Naive thymus-derived CD4-positive, alpha-beta T cell (primary cell): ENCODE measurements at places on chromosomes 5 and 9.
A peak's percentile ranks its signal among the peaks of the same experiment; 100 is the strongest.

DNA sequence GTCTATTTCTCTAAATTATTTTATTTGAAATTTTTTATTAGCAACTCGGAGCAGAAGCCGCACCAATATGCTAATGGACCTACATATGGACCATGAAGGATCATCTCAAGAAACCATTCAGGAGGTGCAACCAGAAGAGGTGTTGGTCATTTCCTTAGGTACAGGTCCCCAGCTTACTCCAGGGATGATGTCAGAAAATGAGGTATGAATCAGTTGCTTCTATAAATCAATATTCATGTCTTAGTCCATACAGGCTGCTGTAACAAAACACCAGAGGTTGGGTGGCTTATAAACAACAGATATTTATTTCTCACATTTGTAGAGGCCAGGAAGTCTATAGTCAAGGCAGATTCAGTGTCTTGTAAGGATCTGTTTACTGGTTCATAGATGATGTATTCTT is 50.8 kb downstream of the GAPVD1 start:
- DNase-seq = no peak

GRCh38 chr5:17189381-17190036 is 27.9 kb upstream of the BASP1 start:
- DNase-seq = peak; percentile 24

DNA sequence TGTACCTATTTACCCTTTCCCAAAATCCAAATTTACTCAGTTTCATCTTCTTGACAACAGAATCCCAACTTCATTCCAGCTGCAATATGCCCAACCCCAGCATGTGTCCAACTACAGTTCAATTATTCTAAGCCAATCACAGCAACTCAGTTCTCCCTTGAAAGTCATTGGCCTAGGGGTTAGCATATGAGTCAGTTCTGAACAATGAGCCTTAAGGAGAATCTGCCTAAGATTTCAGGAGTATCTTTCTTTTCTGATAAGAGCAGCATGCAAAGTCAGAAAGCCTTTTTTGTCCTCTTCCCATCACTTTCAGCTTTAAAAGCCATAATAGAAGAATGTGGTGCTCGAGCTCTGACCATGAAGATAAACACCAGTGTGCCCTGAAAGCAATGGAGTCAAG is 44.4 kb upstream of the RASGRF2 start:
- no peak for DNase-seq

DNA sequence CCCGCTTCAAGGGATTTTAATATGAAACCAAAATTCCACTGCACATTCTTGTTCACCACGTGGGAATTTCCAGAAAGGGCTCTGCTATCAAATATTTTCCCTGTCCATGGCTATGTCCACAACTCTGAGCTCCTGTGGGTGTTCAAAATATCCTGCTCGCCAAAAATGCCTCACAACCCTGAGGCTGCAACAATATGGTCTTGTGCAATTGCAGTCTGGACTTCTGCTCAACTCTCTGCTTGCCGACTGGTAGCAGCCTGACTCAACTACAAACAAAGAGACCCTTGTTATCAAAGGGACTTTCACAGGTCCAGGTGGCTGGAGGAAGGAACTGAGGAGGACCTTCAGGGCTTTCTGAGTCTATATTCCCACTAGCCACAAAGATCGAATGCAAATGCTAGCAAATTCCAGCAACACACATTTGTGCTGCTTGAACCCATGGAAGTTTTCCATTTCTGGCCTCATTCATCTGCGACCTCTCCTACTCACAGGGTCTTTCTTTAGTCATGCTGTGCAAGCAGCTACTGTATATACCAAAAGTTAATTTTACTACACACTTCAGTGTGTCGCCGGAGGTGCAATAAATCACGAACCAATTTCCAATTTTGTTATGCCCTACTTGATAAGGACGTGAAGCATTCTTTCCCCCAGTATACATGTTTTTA is 169.2 kb upstream of the SLC30A5 start:
- no peak for DNase-seq

- peak; percentile 28 for DNase-seq
Measured at GRCh38 chr5:154191467-154192261, 1.1 kb downstream of the GALNT10 start.

GRCh38 chr9:18427691-18428090 is 46.3 kb upstream of the ADAMTSL1 start:
- no peak for DNase-seq

- no peak for DNase-seq
Measured at GRCh38 chr5:128228008-128228407, 144.4 kb downstream of the SLC12A2 start.

DNA sequence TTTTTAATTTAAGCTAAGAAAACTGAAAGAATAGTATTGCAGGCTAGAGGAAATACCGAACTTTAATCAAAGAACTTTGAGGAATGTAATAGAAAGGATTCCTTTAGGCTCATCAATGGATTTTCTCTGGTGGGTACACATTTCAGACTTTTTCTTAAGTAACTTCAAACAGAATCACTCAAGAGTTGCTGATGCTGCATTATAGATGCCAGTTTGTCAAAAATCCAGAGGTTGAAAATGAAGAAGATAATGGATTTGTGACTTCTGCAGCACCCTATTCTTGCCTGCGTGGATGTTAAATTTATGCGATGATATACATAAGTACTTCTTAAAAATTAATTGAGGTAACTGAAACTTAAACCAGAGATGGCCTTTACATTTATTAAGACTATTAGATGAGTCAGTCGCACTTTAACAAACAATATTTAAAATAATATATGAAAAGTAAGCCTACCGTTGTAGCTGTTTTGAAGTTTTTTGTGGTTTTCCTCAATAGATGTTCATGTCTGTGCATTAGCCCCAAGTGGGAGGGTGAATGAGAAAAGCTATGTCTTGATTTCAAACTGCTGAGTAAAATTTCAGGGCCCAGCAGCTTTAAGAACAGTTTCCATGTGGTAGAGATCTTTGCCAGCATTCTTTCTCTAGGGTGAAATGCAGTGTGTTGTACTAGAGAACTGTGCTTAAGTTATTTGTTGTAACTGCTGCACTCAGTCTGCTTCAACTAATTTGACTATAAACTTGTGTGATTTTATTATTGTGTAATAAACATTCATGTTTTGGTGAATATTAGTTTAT is at the start of gene OGN:
Gene OGN, minus strand, starts transcription at position 537 of the 795 bp plus-strand sequence. CDS start 1,171 bp downstream, outside the sequence.
- no peak for DNase-seq

DNA sequence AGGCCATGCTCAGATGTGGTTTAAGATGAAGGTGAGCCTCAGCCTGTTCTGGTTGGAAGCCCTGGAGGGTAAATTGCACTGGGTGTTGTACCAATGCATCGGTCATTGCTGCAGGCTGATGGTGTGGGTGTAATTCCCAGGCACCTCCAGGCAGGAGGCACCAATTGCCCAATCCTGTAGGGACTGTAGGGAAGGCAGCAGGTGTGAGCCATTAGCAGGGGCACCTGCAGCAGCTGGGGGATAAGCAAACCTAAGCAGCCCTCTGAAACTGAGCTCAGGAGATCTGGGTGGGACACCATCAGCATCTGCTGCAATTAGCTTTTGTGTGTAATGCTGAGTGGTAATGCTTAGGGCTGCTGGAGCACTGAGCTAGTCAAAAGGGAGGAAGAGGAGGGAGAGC is 190.1 kb upstream of the TBC1D2 start:
- DNase-seq = no peak

DNA sequence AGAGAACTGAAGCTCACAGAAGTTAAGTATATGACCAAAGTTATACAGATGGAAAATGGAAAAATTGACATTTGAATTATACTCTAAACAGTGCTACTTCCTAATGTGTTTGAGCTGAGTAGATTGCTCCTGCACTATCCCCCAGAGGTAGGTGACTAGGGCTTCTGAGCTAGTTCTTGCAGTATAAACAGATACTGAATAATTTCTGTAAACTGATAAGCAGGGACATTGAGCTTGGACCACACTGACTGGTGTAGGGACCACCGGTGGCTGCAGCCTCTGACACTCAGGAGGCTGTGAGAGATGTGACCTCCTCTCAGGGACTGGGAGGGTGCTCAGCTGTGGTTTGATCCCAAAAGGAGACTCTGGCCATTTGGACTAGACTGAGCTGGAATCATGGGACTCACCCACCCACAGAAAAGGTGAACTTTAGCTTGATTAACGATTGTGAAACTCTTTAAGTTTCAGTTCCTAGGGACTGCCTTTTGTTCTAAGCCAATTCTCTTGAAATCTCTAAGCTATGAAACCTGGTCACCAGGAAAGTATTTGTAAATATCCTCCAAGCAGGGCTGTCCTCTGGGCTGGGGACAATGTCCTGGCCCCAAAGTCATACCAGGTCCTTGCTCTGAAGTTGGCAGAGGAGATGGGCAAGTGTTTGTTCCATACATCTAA is 291.5 kb downstream of the SEC61B start:
- DNase-seq = no peak

- DNase-seq = peak; percentile 44
Measured at GRCh38 chr9:125121146-125121545, 22.2 kb downstream of the SCAI start.

- DNase-seq = peak; percentile 18
Measured at GRCh38 chr9:64773491-64773931, 511.5 kb downstream of the FOXD4L5 start.

DNA sequence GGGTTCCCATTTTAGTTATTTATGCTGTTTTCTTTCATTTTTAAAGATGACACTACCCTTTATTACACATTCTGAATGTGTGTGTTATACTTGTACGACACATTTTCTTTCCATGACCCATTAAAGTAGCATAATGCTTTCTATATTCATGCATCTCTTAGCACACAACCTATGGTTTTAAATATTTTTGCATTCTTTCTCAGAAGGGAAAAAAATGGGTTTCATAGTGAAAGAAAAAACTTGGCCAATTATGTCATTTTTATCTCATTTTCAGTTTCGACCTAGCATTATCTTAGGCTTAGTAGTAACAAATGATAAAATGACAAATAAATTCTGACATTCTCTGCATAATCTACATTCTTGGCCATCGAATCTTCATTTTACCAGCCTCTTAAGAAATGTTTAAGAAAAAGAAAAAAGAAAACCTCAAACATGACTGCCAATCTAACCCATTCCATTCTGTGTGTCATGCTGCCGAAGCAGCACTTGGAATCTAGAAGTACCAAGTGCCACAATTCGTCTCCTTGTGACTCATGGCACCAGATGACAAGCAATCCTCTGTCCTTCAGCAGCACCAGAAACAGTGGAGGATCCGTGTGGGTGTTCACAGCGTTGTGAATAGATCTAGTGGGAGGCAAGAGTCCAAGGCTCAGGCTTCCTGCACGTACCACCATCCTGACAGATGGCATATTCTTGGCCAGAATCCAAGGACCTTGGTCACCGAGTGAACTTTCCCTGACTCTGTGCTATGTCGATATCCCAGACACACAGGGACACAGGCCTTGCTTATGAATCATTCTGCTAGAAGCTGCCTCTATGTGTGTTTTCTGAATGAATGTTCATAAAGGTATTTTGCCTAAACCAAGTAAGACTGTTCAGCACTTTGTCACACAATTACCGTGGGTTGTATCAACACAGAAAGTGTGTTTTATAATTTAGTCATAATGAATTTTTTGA is 502.7 kb downstream of the NR2F1-AS1 start:
- no peak for DNase-seq

DNA sequence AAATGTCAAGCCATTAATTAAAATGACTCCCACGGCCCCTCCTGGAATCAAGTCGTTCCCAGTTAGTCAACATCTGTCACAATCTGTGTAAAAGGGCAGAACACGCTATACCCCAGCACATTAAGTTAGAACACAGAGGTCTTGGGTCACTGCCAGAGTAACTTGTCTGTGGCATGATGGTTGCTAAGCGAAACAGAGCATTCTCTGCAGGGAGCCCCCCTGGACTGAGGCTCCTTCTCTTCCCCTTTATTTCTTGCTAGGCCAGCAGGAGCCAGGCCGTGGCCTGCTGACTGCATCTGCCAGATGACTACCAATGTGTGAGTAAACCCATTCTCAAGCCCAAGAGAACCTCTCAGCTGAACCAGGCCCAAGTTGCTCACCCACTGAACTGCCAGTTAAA is 51.9 kb upstream of the ZBED3 start:
- no peak for DNase-seq

GRCh38 chr5:98794001-98794400 is 20.5 kb downstream of the RGMB start:
- DNase-seq = no peak

GRCh38 chr5:56610093-56610698 is 205.2 kb upstream of the MAP3K1 start:
- no peak for DNase-seq

DNA sequence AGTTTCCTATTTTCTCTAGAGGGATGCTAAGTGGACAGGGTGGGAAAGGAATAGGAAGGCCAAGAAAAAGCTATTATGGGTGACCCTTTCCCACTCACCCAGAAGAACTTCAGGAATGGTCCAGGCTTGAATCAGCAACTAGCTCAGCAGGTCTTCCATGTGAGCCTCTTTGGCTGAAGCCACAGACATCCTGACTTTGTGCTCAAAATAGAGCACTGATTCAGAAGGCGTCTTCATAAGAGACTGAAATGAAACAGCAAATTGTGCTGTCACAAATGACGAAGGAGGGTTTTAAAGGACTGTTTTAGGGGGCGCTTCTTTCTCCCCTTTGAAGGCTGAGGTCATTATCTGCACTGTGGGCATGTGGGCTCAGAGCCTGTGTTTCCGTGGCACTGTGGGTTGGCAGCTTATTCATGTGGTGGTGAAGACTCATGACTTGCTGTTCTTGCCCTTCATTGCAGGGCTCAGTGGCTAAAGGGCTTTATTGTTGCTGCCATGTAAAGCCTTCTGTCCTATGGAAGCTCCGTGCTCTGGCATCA is 65.8 kb upstream of the NFIL3 start:
- no peak for DNase-seq

- DNase-seq = no peak
Measured at GRCh38 chr9:135555203-135555602, 6.4 kb upstream of the PAEP start.

GRCh38 chr5:88778736-88779135 is 104.2 kb downstream of the MEF2C start:
- DNase-seq = no peak

DNA sequence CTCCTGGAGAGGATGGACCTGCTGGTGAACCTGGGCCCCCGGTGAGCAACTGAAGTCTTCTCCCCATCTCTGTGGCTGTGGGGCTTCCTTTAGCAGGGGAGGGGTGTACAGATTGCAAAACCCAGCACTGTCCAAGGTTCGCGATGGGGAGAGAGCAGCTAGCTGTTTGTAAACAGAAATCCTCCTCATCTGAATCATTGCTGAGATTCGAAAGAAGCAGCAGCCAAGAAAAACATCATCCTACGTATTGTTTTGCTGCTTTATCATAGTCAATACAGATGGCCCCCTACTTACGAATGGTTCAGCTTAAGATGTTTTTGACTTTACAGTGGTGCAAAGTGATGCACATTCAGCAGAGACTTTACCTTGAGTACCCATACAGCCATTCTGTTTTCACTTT is 80.0 kb upstream of the TGFBR1 start:
- no peak for DNase-seq

DNA sequence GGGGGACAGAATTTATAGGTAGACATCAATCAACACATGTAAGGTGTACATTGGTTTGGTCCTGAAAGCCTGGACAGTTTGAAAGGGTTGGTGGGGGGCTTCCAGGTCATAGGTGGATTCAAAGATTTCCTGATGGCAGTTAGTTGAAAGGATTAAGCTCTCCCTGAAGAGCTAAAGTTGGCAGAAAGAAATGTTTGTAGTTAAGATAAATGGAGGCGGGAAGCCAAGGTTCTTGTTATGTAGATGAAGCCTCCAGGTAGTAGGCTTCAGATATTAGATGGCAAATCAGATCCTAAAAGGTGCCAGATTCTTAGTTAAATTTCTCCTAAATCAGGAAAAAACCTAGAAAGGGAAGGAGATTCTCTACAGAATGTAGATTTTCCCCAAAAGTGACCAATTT is 9.0 kb upstream of the LRRTM2 start:
- DNase-seq = no peak

GRCh38 chr5:154365823-154366222 is 80.0 kb upstream of the SAP30L start:
- no peak for DNase-seq
